ENCODE measurements at places on chromosomes 7 and 10. TPM values are rescaled to one million over a fixed set of nuclear protein-coding genes. Genes with fewer than 3 reads are reported as not detected.

Gene HTR7
- not detected for total RNA-seq

Gene LIPN
- not detected for total RNA-seq

Gene AGR3
- not detected for total RNA-seq

Gene LSM5
- total RNA-seq, result 40.8 TPM

Gene AGK
- 29.9 TPM for total RNA-seq

Gene FAM25A
- not detected for total RNA-seq
